ENCODE measurements at places on chromosomes 7 and 10.

DNA sequence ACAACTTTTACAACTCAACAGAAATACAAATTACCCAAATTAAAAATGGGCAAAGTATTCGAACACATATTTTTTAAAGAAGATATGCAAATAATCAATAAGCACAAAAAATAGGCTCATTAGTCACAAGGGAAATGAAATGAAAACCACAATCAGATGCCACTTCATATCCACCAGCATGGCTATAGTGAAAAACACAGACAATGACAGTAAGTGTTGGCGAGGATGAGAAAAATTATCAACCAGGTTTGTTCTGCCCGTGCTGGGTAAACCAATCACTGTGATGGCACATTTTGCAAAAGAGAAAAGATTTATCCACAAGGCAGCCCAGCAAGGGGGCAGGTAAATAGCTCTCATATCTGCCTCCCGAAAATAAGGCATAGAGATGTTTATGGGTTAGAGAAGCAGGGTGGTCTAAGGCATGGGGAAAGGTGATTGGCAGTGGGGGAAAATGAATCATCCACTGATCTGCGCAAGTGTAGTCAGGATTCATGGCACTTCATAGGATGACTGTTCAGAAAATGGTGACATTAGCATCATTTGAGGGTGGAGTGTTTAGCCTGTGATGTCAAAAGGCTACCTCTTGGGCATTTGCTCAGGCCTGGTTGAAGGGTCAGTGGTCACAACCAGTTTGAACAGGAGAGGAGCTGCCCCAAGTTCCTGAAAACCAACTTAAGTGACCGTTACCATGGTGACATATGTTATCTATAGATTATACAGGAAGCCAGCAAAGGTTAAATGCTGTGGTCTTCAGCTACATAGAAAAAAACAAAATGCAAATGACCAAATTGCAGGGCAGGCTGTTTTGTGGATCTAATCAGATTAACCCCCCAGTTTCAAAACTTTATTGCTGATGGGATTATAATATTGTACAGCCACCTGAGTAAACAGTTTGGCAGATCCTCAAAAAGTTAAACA, 8.0 kb upstream of the CFAP70 start:
- DNase-seq, result no peak

GRCh38 chr10:69772933-69773704, 28.6 kb upstream of the COL13A1 start:
- DNase-seq, result no peak

DNA sequence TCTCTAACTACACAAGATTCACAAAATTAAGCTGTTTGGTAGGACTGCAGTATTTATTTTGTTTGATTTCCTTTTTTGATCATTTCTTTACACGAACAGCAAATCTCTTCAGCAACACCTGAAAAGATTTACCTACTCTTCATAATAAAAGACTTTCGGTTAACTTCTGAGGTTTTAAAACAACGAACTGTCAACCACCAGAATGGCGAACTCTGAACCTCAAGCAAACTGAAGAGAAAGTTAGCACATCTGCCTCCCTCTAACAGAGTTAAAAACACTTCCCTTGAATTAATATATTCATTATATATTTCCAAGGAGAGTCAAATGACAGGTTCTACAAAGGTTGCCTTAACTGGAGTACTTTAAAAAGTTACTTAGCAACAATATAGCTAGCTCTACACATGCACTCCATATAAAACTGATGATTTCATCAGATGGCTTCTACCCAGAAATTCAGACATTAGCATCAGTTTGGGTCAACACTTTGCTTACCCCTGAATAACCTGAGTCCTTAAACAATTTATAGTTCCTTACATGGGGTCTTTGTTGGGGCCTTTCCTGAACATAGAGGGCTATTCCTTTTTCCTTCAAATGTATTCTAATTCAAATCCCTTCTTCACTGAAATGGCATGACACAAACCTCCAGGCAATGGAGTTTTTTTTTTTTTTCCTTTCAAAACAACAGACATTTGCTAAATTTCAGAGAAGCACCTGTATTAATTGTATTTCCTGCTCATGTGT, 118.3 kb downstream of the SEM1 start:
- DNase-seq, result no peak

GRCh38 chr10:24551161-24551560, 172.5 kb downstream of the ARHGAP21 start:
- DNase-seq, result no peak

GRCh38 chr7:2219136-2219535, 13.6 kb downstream of the MAD1L1 start:
- no peak for DNase-seq

DNA sequence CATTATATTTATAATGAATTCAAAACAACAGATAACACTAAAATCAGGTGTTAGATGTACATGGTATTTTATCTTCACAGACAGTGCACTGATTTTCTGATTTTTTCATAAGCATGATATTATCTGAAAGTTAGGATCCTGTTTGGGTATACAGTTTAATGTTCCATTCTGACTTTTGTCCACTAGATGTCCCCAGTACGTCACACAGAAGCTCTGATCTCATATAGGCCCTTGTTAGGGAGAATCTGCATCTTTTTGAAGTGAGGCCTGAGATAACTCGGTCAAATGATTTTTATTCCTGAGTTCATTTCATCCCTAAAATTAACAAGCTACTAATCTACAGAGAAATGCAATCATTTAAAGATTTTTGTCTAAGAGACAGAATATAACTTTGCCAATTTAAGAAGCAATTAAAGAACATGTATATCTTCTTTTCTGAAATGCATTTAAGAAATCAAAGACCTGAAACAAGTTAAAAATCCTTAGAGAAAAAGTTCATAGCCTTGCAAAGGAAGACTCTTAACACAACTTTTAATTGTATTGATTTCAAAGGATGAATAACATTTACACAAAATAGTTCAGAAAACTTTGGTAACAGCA, 72.0 kb upstream of the TES start:
- no peak for DNase-seq

DNA sequence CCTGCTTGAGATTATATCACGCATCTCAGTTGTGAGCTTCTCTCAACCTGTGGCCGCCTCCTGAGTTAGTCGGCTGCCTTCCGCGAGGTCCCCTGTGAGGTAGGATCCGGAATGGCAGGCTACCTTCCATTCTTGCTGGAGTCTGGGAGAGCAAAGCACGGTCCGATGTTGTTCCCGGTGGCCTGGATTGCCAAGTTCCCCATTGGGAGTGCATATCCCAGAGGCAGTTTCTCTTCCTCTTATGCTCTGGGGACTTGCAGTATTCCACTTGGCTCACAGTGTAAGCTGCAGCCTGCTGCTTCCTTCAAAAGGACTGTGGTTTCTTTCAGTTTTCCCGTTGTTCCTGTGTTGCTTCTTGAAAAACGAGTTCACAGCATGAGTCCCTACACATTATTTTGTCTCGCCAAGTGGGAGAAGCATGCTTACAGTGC, 225.4 kb upstream of the ZWINT start:
- DNase-seq, result no peak

DNA sequence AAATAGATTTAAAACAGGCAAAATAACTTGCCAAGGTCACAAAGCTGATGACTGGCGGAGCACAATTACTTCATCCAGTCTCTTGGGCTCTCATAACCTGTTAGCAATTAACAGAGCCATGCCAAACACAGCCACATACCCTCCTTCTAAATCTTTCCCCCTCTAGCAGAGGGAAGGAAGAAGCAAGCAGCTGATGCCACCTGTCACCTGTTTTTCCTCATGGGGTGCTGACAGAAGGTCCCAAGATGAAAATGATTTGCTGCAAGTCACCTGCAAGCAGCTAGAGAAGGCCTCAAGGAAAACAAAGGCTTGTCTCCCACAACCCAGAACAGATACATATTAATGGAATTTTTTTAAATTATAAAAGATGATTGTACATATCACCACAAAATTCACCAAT, 117.8 kb downstream of the GFRA1 start:
- no peak for DNase-seq

GRCh38 chr10:74705358-74705980, 120.9 kb upstream of the KAT6B start:
- DNase-seq, result no peak

Data from effector CD8-positive, alpha-beta T cell (primary cell).